ENCODE measurements at places on chromosomes 1 and 21.

GRCh38 chr21:45586289-45586858, 44.1 kb upstream of the SLC19A1 start:
- no peak for DNase-seq

DNA sequence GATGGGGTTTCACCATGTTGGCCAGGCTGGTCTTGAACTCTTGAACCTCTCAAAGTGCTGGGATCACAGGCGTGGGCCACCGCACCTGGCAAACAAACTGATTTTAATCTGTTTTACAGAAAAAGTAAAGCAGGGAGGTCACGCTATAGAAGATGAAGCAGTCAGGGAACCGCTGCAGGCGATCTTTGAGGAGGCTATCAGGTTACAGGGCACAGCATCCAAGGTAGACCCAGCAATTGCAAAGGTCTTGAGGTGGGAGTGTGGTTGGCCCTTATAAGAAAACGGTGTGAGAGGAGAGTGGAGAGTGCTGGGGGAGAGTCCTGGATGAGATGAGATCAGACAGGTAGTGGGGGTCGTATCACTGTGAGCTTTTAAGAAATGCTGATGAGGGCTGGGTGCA, 2.6 kb upstream of the TMCO4 start:
- DNase-seq, result no peak

DNA sequence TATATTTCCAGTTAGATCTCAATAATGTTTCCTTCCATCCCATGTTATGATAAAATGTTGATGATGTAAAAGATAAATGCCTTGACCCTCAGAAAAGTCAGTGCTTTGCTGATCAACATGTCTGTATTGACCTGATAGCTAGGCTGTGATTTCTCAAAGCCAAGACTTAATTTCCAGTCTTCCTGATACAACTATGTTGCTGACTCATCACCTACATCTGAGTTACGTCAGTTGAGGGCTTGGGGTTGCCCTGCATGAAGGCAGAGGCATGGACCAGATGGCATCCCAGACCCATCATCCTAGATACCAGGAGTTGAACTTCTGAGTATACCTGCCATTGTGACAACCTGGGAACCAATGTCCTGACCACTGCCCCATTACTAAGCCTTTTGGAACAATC, 4.8 kb downstream of the LCE1D start:
- no peak for DNase-seq

GRCh38 chr1:107871687-107872395, 93.1 kb downstream of the VAV3 start:
- DNase-seq, result no peak

GRCh38 chr1:3910857-3911845, 11.1 kb upstream of the C1orf174 start:
- peak; percentile 35 for DNase-seq

DNA sequence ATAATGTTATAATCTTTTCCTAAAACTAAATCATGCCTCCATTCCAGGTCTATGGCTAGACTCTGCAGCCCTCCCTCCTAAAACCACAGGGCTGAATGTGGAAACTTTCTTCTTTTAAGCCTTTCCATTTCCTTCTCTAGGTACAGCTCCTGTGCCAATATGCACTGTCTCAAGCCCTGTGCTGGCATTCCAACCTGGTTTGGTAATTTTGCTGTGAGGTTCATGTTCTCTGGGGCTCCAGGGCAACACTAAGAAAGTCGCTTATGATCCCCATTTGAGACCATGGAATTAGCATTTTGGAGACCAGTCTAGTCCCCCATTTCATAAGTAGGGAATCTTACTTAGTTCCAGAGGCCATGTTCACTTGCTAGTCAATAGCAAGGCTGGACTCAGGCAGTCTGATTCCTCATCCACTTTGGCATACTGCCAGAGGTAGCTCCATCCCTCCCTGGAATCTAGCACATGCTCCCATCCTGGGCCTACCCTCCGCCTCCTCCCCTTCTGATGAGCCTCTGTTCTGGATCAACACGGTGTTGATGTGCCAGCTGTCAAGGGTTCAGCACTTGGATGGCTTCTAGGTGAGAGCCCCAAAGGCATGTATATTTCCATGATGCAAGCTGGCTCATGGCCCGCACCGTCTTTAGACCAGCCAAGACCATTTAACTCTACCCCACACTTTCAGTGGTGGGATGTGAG, 36.5 kb downstream of the ZMYND12 start:
- no peak for DNase-seq

GRCh38 chr1:97160818-97161217, 439.2 kb downstream of the PTBP2 start:
- no peak for DNase-seq

- DNase-seq, result no peak
Observed at GRCh38 chr1:145991735-145992412, 4.5 kb downstream of the TXNIP start.

- DNase-seq, result no peak
Observed at GRCh38 chr1:99820546-99820945, 29.6 kb upstream of the AGL start.

DNA sequence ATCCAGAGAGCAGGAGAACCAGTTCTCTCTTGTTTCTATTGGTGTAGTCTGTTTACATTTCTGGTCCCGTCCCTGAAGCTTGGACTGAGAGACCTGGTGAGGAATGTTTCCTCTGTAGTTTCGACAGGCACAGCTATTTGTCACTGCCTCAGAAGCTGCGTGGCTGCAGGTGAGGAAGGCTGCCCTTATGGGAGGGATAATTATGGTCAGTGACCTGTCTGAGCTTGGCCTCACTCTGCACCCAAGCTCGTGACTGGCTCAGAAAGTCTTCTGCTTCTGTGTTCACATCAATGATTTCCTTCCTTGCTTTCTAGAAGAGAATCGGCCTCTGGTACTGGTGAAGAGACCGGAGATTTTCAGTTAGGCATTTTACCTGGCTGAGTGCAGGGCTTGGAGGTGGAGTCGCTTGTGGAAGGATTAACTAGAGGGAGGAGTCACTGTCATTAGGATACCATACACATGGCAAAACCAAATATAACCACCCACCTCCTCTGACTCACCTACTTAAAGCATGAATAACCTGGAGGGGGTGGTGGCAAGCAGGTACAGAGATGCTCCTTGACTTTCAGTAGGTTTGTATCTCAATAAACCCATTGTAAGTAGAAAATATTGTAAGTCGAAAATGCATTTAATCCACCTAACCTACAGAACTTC, 19.9 kb upstream of the WDR26 start:
- peak; percentile 70 for DNase-seq

DNA sequence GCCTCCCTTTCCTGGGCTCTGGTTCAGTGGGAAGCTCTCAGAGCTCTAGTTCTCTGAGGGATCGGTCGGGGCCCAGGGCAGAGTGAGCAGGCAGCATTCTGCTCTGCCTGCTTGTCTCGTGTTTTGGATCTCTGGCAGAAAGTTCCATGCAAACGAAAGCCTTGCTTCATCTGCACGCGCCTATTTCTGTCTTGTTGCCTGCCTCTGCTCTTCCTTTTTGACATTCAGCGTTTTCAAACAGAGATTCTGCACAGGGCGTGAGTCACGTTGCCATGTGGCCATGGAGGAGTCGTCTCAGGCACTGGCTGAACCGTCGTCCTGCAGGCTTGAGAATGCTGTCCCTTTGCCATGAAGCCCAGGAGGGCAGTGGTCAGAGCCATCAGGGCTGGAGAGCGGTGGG, 20.3 kb downstream of the AJAP1 start:
- peak; percentile 64 for DNase-seq

DNA sequence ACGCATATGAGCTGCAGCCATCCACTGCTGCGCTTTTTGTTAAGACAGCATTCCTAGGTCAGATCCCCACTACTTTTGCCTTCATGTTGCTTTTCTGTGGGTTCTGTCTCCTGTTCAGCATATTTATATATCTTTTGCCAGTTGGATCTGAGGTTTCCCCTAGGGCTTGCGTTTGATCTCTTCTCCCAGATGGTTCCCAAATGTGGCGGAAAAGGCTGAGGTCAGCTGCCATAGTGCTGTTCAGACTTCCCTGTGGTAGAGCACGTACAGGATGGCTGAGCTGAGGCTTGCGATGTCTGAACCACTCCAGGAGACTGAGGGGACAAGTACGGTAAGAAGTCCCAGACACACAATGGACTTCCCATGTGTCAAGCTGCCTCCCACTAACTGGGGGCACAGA, 39.8 kb downstream of the COL6A1 start:
- DNase-seq, result no peak

Data from putamen (tissue), 1 donor.